ENCODE measurements at places on chromosomes 1 and 21.

GRCh38 chr1:62237950-62238374, 43.3 kb downstream of the L1TD1 start:
- DNase-seq: no peak

- no peak for DNase-seq
These were observed 7.8 kb downstream of the IRF6 start for GRCh38 chr1:209797978-209798639.

DNA sequence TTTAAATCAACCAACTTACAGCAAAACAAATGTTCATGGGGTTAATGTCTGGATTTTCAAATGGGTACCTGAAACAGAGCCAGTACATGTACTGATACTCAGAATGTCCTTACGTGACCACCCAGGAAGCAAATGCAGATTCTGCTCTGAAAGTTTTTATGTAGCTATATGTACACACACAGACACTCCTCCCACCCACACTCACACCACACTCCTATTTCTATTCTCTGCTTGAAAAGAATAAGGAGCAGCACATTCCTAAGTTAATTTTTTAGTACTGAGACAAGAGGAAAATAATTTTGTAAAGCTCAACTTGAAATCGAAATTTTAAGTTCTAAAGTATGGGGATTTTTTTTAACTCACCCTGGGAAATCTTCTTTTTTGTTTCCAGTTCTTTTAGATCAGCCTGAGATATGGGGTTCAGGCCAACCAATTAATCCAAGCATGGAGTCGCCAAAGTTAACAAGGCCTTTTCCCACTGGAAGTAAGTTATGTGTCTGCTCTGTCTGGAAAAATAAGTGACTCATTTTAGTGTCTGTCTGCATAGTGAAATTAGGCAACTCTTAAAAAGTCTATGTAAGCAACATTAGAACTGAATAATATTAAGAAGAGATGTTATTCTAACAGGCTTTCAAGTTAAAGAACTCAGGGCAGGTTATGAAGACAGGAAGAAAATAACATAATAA, 75.5 kb upstream of the DYNLT5 start:
- no peak for DNase-seq

DNA sequence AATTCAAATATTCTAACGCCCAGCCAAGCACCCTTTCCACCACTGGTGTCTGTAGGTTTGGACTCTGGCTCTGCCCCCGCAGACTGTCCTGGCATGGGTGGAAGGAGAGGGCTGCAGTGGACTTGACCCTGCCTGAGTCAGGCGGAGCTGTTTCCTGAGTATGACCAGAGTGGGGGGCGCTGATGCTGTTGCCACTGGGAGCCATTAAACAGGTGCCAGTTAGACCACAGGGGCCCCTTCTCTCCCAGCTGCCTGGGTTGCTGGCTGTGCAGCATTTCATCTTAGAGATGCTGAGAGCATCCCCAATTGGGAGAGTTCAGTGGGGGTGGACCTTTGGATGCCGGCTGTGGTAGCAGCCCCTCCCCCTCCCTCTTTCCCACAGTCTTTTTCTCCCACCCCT, 539.5 kb downstream of the MATN1 start:
- DNase-seq: no peak

GRCh38 chr1:153919876-153920852, 2.6 kb downstream of the GATAD2B start:
- DNase-seq: no peak

- no peak for DNase-seq
These were observed 75.5 kb downstream of the HIVEP3 start for GRCh38 chr1:41842993-41843755.

- no peak for DNase-seq
These were observed at the start of gene HMCN1 for GRCh38 chr1:185733818-185734735. Gene HMCN1, plus strand, starts transcription at chr1:185734391. Its CDS starts 389 bp downstream, at chr1:185734780.

GRCh38 chr1:49229555-49229954, 452.9 kb upstream of the BEND5 start:
- DNase-seq: no peak

GRCh38 chr1:185062710-185063370, 17.5 kb downstream of the RNF2 start:
- DNase-seq: no peak

- DNase-seq: no peak
These were observed 16.7 kb upstream of the CITED4 start for GRCh38 chr1:40878906-40879305.
